ENCODE measurements at places on chromosomes 2 and 18.

DNA sequence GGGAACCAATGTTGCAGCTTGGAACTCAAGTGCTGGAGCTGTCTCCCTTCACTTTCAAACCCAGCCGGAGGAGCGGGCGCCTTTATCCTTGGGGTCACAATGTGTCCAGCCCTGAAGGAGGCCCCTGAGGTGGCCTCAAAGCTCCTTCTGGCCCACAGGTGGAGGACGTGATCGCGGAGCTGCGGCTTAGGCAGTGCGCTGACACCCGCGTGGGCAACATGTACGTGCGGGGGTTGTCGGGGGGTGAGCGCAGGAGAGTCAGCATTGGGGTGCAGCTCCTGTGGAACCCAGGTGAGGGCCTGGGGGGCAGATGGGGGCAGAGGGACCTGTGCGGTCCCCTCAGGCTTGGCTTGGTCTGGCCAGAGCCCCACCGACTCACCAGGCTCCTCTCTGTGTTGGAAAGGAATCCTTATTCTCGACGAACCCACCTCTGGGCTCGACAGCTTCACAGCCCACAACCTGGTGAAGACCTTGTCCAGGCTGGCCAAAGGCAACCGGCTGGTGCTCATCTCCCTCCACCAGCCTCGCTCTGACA is 13.5 kb downstream of the ABCG8 start:
- DNase-seq, result no peak

DNA sequence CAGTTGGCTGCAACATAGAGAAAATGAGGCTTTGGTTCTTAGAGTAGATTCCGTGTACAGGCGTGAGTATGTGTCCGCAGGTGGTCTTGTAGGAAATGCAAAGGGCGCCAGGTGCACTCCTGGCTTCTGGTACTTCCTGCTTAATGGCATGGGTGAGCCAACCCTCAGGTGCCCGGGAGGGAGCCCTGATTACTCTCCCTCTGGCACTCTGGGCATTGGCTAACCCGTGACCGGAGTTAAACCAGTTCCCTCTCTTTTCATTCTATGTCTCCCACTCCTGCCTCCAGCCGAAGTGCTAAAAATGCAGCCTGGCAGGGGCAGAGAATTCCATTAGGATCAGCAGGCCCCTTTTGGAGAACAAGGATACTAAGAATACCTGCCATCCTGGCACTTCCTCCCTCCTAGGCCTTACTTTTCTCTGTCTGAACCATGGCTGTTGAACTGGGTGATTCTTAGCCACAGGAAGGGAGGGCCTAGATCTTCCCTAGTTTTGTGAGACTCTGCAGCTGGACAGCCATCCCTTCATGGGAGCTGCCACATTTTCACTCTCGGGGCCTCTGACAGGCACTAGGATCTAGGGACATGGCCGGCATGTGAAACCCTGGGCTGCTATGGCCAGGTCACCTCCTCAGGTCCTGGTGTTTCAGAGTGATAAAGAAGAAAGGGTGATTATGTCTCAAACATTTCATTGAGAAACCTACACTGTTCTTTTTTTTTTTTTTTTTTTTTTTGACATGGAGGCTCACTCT is 6.5 kb downstream of the MERTK start:
- DNase-seq, result no peak

DNA sequence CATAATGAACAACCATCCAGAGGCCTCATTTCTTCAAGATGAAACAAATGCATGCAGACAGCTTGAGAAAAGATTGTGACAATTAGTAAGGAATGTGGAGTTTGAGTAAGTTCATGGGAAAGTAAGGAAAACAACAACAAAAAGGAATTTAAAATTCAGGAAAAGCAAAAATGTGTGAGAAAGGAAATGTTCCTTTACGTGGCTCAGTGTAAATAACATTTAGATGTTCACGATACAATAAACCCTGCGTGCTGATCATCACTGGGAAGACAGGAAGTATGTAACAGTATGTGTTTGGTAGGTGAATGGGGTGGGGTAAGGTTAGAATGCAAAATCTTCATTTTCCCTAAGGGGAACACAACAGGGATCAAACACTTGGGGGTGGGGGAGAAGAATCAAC is 72.7 kb downstream of the TRIP12 start:
- DNase-seq, result no peak

DNA sequence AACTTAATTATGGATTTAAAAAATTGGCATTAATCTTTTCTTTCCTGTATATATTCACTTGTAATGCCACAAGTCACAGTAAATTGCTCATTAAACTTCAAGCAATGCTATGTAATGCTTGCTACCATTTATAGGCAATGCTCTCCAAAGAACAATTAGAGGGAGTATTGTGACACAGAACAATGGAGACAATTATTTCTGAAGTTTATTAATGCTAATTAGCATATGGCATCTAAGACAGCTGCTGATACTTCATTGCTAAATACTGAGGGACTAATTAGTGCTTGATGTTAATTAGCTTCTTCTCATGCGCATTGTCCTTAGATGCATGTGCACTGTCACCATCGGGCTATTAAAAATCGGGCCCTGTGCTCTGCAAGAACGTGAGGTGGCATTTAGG is 1012.8 kb downstream of the SOCS6 start:
- no peak for DNase-seq

GRCh38 chr18:36294031-36294430 is 3.5 kb upstream of the FHOD3 start:
- no peak for DNase-seq

DNA sequence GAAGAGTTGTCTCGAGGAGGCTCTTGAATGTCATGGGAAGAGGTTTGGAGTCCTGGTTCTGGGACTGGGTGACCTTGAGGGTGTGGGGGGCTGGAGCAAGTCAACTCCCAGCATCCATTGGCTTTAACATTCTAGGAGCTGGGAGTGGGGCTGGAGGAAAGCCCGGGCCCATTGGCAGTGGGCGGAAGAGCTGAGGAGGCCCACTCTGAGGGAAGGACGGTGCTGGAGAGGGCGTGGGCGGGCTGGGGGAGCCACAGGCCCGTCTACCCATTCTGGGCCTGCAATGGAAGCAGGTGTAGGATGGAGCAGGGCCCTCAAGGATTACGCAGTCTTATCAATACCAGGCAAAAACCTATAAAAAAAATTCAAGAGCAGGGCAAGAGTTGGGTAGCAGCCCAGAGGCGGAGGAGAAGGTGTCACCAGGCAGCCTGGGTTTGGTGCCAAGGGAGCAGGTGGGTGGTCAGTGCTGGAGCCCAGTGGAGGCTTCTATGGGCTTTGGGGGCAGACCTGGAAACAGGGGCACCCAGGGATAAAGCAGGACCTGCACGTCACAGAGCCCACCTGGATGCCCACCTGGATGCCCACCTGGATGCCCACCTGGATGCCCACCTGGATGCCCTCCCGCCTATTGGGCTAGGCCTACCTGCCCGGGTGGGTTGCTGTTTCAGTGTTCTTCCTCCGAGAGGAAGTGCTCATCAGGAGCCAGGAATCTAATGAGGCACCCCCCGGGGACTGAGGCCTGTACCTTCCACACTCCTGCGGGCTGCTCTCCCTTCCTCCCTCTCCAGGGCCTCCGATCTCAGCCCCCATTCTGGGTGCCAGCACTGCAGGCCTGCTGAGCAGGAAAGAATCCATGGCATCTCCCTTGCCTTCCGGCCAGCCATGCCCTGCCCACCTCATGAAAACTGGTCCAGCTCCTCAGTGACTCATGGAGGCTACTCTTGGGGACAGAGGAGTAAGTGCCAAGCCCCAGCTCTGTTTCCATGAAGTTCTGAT is 71.3 kb downstream of the CTIF start:
- DNase-seq, result no peak

DNA sequence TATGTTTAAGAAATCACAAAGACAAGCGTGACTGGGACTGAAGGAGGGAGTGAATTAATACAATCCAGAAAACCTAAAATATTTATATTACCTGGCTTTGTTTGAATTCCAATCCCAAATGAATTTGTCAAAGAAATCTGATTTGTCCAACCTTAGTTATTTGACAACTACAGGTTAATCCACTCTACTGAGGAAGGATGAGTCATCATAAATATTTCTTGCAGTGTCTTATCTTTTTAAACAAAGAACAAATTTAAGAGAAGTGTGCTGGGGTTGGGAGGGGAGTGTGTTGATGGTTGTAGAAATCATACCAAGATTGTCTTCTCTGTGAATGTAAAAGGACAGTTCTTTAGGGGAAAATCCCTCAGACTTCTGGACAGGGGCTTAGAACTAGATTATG is 1106.3 kb upstream of the SLC39A10 start:
- no peak for DNase-seq

GRCh38 chr18:62759704-62760402 is 44.5 kb downstream of the PHLPP1 start:
- no peak for DNase-seq

DNA sequence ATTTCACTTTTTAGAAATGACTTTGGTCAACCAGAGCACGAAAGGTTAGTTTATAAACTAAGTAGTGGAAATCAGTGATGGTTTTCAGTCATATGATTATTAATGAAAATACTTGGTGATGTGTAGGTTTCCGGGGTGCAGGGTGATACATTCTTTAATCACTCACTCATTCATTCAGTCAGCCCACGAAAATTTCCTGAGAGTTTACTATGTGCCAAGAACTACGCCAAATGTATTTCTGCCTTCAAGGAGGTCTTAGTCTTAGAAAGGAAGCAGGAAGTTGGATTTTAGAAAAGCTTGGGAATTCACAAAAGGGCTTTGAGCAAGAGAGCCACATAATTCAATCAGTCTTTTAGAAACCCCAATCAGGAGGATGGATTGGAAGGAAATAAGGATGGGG is 543.6 kb downstream of the PLCL1 start:
- no peak for DNase-seq

- DNase-seq, result no peak
These were observed 320.9 kb upstream of the ETAA1 start for GRCh38 chr2:67076239-67076624.

- DNase-seq, result no peak
These were observed 891.8 kb downstream of the DSC3 start for GRCh38 chr18:30150586-30151250.

GRCh38 chr2:52668724-52669123 is 1098.9 kb upstream of the CHAC2 start:
- DNase-seq, result no peak

DNA sequence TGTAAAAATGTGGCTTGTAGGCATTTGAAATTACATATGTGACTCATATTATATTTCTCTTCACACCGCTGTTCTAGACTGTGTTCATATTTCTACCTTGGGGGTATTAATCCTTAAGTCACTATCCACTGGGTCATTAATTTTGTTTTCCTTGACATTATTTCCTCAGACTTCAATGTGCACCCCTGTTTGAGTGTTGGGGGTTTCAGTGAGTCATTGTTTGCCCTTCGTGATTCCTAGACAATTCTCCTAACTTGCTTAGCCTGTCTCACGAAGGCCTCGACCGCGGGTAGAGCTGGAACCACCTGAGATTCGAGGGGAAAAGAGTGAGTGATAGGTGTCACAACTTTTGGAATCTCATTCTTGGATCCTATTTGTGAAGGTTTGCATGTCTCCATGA is 35.1 kb downstream of the NPAS2 start:
- DNase-seq, result no peak

All from activated CD4-positive, alpha-beta T cell treated with anti-CD3 and anti-CD28 coated beads, Interleukin-2, Interleukin-4, amounts not matched to agents 100 ng/mL and 50 ng/mL, durations not matched to agents 16 hours and 8 hours (primary cell).